Stromal cell of bone marrow (primary cell): ENCODE measurements at places on chromosomes 4 and X.
A peak's percentile ranks its signal among the peaks of the same experiment; 100 is the strongest.

- no peak for DNase-seq
Observed at GRCh38 chr4:107035819-107036583, at the start of gene DKK2. DKK2 (minus strand) TSS chr4:107036313; CDS start chr4:107035591, 722 bp downstream.

- peak; percentile 51 for DNase-seq
Observed at GRCh38 chr4:99201690-99202089, 17.4 kb downstream of the ADH6 start.

GRCh38 chrX:77450996-77451395, 3.8 kb downstream of the FGF16 start:
- DNase-seq, result peak; percentile 64

- DNase-seq, result peak; percentile 95
Observed at GRCh38 chr4:174282836-174283506, 496 bp downstream of the FBXO8 start.

DNA sequence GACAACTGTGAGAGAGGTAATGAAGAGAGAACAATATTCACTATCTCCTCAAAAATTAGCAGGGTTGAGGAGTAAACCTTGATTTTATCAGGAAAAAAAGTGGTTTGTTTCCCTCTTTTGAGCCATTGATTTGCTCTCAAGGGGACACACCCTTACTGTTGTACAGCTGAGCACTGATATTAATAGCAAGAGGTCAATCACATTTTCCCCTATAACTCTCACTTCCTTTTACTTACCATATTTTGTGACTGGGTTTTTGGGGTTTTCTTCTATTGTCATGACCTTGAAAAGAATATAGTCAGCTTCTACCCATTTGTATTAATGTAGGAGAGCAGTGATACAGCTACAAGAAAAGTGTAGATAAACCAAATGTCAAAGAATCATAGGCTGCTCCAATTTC, 70.2 kb upstream of the LONRF3 start:
- DNase-seq, result no peak

GRCh38 chr4:37549041-37549440, 137.1 kb downstream of the RELL1 start:
- peak; percentile 20 for DNase-seq

GRCh38 chrX:114675365-114675764, 91.5 kb downstream of the HTR2C start:
- DNase-seq, result peak; percentile 2

GRCh38 chr4:86934147-86934770, 552 bp upstream of the AFF1 start:
- no peak for DNase-seq

DNA sequence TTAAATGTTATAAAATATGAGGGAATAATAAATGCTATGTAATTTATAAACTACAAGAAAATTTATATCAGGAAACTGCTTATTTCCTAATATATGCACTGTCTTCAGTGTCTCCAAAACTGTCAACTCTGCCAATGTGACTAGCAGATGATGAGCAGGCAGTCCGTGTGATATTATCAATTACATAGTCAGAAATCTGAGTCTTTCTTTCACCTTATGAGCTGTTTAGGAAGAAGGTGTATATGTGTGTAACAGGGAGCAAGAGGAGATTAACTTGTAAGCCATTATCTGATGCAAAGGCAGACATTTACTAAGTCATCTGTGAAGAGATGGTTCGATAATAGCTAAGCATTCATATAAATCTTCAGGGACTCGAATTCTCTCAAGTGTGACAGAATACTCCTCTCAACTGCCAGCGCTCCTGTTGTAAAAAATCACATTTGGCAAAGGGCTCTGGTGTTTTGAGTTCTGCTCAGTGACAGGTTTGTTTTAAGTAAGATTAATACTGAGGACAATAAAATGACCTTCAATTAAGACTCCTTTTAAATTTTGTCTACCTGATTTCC, 79.7 kb downstream of the SNCA start:
- DNase-seq, result no peak

- DNase-seq, result peak; percentile 97
Observed at GRCh38 chr4:114272226-114272625, 292.8 kb upstream of the ARSJ start.

DNA sequence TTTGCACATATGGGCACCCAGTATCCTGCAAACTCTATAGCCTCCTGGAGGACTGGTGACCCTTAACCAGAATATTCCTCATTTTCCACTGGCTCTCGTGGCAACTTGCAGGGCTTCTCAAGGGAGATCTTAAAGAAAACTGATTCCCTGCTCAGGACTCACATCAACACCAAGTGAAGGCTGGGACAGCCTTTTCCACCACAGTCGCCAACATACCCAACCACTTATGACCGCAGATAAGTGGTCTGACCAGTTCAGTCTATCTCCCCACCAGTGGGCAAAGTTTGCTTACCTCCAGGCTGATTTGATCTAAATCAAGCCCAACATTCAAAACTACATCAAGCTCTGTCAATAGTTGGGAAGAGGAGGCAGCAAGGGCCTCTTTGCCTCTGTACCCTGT, 289.3 kb upstream of the GATB start:
- DNase-seq, result no peak

GRCh38 chr4:100164808-100165760, 25.2 kb downstream of the DDIT4L start:
- no peak for DNase-seq

GRCh38 chr4:80265571-80266252, 752 bp upstream of the FGF5 start:
- peak; percentile 85 for DNase-seq

- no peak for DNase-seq
Observed at GRCh38 chr4:120731561-120731960, 191.0 kb downstream of the PRDM5 start.

DNA sequence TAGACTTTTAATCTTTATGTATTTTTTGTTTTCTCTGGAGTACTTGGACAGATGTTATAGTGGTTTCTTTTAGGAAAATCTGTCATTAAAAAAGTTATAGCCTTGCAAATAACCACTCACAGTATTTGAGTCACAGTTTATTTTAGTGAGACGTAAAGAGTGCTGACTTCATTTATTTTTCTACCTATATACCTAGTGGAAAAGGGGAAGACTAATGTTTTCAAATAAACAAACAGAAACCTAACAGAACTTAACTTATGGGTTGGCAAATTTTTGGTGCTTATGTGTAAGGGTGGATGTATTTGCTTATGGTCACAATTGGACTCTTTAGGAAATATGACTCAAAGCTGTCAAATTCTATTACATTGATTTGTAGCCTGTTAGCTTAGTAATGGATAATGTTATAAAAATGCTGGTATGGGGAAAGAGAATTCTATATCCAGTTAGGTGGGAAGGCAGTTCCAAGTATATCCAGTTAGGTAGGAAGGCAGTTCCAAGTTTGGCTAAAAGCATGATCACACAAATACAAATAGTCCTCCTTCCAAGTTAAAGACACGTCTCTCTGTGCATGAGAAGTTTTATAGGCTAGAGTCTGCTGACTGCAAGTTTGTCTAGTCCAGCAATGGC, 61.9 kb downstream of the SLC9A6 start:
- DNase-seq, result no peak

DNA sequence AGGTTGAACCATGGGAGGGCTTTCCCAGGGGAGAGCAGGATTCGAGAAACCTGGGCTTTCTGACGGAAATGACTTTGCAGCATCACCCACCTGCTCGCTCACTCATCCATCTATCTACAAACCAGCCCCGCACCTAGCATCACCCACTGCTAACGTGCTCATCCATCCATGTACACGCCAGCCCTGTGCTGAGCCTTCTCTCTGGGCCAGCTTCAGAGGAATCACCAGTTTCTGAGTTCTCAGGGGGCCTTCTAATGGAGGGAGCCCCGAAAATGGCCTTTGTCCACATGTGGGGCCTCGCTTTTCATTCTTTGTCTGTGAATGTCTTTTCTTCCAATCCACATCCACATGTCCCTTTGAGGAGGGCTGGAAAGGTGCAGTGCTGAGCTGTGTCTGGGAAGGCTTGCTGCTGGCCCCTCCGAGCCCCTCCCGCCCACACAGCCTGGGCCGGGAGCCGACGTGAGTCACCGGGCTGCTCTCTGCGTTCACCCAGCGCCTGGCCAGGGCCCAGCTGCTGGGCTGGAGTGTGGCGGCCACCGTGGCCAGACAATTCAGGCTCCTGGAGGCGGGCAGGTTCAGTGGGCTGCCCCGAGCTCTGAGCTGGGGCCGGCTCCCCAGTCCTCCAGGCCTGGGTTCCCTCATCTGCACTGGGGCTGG, 14.7 kb downstream of the SORCS2 start:
- DNase-seq, result peak; percentile 88

DNA sequence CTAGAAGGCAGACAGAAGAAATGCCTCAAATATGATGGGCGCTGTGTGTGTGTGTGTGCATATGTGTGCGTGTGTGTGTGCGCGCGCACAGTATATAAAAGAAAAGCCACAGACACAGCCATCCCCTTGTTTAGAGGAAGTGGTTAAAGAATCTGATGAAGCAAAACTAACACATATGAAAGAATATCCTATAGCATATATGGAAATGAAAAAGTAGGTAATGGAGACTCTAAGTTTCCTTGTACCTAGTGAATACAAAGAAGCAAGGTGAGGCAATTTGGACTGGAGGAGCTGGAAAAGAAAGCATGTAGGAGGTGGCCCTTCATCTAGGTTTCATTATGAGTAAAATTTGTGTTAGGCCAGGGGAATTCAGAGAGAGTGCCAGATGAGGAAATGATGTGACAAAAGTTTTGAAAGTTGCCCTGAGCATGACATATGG, 58.6 kb upstream of the MCF2 start:
- no peak for DNase-seq

- DNase-seq, result peak; percentile 40
Observed at GRCh38 chr4:78545275-78546246, 6.0 kb upstream of the ANXA3 start.

DNA sequence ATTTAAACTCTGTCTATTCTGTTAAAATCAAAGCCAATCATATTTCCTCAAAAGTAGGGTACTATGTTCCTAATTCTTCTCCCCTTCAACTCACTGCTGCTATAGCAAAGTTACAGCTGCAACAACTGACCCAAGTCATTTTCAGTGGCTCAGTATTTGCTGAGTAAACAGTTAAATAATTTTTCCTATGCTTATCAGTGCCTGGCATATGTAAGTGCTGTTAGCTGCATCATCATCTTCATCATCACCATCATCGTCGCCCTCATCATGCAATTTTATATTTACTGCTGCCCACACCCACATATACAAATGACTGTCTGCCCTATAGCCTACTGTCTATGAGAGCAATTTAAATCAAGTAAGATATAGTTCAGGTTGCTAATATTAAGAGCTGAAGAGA, 21.9 kb downstream of the COQ2 start:
- DNase-seq, result no peak

GRCh38 chr4:81505004-81505598, 33.4 kb upstream of the RASGEF1B start:
- DNase-seq, result no peak

DNA sequence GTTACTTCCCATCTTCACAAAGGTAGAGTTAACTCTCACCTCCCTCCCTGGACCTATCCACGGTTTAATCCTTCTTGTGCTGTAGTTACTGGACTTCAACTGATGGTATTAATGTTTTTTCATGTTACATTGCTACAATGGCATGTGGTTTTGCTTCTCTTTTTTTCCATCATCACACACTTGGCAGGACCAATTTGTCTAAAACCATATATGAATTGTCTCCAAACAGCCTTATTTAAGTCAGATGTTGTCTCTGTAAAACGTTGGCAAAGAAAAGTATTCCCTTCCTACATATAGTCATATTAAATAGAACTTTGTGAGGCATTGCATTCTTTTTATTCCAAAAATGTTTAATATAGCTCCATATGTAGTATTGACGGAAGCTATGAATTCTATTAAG, 15.5 kb downstream of the PRRG1 start:
- DNase-seq, result no peak

DNA sequence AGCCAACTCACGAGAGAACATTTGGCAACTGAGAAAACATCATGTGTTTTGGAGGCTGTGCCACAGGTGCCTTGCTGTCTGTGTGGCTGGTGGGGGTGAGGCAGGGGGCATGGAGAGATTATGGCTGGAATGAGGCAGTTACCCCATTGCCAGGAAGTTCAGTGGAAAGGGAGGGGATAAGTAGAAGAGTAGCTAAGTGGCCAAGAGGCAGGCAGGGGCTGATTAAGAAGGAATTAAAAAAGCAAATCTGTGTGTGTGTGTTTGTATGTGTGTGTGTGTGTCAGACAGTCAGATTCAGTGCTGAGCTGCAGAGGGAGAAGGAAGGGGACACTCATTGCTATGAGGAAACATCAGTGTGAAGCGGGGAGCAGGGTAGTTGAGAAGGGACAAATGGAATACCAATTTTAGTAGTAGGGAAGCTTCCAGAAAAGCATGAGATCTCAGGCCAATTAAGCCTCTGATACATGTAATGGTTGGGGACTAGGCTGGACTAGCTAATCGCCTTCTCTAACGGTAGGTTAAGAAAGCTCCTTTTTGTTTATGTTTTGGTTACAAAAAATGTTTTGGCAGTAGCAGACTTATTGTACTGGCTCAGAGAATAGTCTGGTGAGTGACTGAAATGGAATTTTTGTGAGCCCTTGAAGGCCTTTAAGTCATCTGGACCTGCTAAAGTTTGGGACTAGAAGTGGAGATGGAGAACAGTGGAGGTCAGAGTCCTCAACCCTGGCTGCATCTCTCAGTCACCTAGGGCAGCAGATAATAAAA, 18.5 kb downstream of the TMEM164 start:
- DNase-seq, result no peak

DNA sequence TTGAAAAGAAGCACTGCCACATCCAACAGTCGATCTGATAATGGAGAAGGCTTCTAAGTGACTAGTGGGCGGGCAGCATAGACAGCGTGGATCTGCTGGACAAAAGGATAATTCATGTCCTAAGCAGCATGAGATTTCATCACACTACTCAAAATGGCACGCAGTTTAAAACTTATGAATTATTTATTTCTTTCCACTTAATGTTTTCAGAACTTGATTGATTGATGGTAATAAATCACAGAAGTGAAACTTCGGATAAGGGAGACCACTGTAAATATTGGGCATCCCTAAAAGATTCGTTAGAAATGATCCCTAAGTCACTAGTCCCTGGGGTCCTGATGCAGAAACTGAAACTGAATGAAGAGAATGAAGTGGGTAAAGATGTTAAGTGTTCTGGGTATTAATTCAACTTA, 93.0 kb upstream of the ANK2 start:
- DNase-seq, result no peak

DNA sequence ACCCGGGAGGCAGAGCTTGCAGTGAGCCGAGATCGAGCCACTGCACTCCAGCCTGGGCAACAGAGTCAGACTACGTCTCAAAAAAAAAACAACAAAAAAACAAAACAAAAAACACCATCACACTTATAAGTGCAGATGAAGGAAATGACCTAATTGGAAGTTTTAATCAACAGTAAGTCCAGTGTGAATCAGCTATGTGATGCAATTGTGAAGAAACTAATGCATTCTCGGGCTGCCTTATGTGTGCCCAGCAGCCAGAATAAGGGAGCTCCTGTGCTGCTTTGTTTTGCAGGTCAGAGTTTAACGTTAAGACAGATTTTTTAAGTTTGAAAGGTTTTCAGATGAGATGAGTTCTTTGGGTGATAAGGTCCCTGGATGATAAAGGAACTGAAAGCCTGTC, 10.8 kb downstream of the DAPP1 start:
- no peak for DNase-seq

- peak; percentile 83 for DNase-seq
Observed at GRCh38 chrX:21943460-21944135, 3.1 kb downstream of the SMS start.
